ENCODE measurements at places on chromosomes 13 and 19.

DNA sequence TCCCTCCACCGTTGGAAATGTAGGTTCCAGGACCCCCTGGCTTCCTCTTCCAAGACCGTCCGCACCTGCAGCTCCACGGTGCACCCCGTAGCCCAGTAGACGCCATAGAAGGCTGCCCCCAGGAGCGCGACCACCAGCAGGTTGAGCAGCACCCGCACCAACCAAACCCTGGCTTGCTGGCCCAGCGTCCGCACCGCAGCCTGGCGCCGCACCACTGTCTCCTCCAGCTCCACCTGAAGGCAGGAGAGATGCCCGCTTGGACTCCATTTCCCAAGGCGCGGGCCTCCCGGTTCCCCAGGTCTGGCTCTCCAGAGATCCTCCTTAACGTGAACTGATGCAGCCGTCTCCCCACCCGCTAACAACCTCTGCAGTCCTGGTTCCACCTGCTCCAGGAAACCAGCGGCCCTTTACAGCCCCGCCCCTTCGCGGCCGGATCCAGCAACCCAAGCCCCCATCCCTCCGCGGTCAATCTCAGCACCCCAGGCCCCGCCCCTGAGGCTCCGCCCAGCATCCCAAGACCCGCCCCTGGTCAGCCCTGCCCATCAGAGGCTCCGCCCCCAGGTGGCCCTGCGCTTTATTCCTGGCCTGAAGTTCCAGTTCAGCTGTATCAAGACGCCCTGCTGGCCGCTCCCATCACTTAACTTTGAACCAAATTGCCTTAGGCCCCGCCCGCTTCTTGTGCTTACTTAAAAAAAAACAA is 5.0 kb upstream of the LENG1 start:
- DNase-seq: no peak

DNA sequence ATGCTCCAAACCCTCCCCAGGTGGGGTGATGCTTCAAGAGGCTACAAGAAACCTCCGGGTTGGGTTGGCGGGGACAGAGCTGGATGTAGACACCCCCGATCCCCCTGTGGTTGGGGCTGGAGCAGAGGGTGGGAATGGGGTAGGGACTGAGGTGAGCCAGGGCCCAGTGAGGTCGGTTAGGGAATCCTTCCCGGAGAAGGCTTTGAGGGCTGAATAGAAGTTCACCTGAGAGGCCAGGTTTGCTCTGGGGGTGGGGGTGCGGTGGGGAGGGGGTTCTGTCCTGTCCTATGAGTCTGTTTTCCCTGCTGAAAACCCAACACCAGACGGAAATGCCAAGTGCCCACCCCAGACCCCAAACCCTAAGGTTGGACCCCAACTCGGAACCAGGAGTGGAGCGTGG is 69.1 kb downstream of the CELF5 start:
- no peak for DNase-seq

- no peak for DNase-seq
Observed at GRCh38 chr13:29718694-29719093, 123.2 kb upstream of the SLC7A1 start.

GRCh38 chr13:100954430-100955305 is 280.1 kb upstream of the TMTC4 start:
- no peak for DNase-seq

- DNase-seq: no peak
Observed at GRCh38 chr19:4444765-4445741, 12.5 kb downstream of the UBXN6 start.

GRCh38 chr13:30829833-30830637 is 76.0 kb upstream of the MEDAG start:
- no peak for DNase-seq

DNA sequence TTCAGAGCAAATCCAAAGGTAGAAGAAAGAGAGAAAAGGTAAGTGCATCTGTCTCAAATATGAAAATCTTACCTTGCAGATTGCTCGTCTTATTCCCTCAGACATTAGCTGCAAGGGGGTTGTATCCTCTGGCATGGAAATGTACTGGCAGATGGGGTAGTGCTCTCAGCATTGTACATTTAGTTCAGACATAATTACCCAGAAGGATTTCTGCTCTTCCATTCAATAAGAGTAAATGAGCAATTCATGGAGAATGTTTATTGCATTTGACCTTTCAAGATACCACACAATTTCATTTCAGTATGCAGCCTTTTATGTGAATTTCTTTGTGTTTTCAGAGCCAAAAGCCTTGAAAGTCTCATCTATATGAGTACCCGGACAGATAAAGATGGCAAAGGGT is 63.8 kb downstream of the SCEL start:
- DNase-seq: no peak

GRCh38 chr13:110371550-110372465 is 64.7 kb downstream of the COL4A2 start:
- no peak for DNase-seq

- no peak for DNase-seq
Observed at GRCh38 chr13:55613429-55614187, 1527.1 kb upstream of the PRR20A start.

GRCh38 chr13:25169951-25170553 is 2.0 kb downstream of the AMER2 start:
- DNase-seq: no peak

GRCh38 chr19:50003254-50003788 is 21.9 kb downstream of the VRK3 start:
- DNase-seq: no peak

DNA sequence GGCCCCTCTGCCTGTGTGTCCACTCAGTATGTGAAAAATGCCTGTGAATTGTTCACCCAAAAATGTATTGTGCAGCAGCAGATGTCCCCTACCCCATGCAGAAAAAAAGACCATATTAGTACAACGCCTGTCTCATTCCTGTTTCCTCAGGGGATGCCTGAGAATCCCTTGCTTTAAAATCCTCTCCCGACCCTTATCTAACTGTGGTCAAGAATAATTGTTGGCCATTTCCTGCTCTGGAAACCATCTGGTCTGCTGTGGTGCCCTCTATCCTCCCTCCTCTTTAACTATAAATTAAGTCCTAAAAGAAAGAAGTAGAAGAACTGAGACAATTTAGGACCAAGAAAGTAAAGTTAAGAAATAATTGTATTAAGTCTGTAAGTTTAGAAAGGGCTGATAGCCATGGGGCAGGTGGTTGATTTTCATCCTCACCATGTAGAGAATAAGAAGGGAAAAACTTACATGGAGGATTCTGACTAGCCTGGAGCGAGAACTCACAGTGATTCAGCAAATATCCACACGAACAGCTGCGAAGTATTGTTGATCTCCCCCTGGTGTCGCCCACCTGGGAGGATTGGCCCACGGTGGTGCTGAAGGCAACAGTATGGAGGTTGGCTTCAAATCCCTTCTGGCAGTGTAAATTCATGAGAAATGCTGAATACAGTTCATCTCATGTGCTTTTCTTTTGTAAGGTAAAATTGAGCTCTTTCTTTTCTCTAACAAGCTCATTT is 85.6 kb downstream of the COL4A2 start:
- no peak for DNase-seq

DNA sequence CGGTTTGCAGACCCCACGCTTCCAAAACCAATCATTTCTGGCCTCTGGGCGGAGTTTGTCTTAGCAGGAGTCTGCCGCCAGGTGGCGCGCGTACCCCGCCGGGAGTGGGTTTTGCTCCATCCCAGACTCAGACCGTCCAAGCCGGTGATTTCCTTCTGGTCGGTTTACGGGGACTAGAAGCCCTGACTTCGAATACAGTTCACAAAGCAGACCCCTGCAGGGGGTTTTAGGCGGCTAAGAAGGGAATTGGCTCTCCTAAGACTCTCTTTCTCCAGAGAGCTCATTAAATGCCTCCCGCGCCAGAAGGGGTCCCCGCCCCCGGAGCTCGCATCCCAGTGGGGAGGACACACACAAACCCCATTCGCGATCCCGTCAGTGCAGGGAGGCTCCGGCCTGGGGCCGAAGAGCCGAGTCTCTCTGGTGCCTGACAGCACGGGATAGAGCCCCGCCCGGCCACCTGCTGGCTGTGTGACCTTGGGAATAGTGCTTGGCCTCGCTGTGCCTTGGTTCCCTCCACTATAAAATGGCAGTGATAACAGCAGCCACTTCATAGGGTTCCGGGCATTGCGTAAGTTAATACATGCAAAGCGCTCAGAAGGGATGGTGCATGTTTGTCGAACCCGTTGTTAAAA is 8.6 kb upstream of the NUP62 start:
- DNase-seq: no peak

- DNase-seq: no peak
Observed at GRCh38 chr13:103762523-103762922, 696.3 kb upstream of the SLC10A2 start.

DNA sequence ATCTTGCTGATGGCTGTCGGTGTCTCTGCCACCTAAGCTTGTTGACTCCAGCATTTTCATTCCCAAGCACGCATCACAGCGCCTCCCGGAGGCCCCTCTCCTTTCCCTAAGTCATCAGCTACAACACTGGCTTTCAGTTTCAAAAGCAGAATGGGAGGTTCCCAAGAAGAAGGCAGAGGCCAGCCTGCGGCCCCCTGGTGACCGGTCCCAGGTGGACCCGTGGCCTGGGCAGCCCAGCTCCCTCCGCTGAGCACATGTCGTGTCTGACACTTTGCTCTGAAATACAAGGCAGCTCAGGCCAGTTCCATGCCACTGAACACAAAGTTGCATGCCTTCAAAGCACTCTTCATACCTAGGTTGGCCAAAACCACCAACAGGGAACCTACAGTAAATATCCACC is 8.5 kb downstream of the MLLT1 start:
- DNase-seq: no peak

- DNase-seq: no peak
Observed at GRCh38 chr13:113654175-113654560, 3.8 kb downstream of the ATP4B start.

DNA sequence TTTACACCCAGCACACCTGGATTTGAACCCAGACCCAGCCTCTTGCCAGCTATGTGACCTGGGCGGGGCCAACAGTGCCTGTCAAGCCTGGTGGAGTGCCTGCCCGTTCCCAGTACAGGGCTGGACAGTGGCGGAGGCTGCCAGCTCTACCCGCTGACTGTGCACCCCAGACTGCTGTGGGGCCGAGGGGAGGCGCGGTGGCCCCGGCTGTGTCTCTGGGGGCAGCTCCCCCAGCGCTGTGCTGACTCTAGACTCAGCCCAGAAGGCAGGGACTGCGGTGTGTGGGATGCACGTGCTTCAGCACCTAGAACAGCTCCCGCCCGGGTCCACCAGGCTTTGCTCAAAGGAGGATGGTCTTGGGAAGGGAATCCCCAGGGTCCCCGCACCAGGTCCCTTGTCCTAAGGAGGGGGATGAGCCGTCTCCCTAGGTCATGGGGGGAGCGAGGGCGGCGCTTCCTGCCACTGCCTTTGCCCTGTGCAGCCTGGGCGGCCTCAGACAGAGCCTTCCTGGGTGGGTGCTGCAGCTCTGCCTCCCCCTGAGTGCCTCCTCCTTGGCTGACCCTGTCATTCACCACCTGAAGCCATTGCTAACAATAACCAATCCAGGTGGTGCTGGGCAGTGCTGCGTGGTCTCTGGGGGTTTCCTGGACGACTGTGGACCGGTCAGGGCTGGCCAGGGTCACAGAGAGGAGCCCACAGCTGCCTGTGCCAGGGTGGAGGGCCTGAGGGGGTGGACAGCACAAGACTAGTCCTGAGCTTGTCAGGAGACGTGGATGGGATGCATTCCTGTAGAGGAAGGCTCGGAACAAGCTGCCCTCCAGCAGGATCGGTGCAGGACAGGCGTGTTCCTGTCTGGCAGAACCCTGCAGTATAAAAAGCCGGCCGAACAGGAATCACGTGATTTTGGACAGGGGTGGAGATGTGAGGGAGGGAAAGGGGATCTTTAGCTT is 18.6 kb downstream of the TMEM255B start:
- no peak for DNase-seq

DNA sequence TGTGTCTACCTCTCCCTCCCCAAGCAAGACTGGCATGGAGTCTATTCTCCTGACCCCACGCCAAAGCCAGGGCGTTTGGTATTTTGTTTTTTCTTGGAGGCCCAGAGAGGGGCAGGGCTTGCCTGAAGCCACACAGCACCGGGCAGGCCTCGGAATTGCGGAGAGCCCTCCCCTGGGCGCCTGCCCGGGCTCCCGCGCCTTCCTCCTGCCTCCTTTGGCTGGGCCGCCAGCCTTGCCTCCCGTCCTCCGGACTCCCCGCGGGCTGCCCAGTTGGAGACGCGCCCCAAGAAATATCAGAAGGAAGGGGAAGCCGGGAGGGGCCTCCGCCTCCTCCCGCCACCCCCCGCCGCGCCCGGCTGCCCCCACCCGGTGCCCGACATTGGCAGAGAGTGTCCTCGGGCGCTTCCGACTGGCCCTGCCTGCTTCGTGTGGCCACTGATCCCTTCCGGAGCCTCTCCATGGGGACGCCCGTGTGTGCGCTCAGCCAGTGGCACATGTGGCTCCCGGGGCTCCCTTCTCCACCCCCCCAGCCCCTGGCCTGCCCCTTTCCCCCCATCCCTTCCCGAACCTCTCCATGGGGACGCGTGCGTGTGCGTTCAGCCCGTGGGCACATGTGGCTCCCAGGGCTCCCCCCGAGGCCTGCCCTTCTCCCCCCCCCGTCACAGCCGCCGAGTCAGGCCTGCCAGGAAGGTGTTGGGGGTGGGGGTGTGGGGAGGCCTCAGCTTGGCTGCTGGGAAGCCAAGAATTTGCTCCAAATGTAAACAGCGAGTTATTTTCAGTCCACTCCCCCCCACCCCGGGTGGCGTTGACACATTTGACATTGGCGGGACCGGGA is 37.3 kb downstream of the NFIC start:
- DNase-seq: no peak

DNA sequence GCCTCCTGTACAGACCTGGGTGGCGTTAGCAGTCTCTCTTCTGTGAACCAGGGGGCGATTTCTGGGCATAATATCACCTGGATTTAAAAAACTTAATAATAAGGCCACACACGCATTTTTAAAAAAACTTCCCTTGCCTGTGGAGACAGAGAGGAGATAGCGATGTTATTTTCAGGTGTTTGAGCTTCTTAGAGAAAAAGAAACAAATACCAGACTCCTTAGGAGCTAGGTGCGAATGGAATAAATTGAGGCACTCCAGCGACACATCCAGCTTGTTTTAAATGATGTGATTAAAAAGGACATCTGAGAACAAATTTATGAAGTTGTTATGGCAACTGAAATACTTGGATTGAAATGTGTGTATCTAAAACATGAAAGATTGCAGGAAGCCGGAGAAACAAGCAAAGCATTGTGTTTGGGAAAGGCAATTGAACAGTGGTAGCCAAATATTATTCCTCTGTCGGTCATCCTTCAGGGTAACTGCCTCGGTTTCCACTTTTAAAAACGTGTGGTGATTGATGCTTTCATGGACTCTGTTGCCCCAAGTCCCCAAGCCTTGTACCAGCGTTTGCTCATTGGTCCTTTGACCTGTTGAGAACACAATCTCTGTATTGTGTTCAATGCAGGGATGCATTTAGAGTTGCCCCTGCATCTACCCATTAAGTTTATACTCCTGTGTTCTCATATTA is 158.7 kb downstream of the TM9SF2 start:
- no peak for DNase-seq

DNA sequence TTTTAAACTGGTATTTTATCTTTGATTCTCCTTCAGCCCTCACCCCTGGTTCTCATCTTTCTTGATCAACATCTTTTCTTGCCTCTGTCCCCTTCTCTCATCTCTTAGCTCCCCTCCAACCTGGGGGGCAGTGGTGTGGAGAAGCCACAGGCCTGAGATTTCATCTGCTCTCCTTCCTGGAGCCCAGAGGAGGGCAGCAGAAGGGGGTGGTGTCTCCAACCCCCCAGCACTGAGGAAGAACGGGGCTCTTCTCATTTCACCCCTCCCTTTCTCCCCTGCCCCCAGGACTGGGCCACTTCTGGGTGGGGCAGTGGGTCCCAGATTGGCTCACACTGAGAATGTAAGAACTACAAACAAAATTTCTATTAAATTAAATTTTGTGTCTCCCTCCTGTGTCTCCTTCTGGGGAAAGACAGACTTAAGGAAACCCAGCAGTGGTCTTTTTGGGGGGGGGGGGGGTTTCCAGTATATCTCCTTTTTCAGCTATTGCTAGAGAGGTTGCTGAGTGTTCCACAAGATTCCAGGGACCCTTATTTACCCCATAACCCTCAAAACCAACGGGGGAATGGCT is 1.5 kb upstream of the RAD23A start:
- DNase-seq: no peak
